ENCODE measurements at places on chromosomes 7 and 10.

- DNase-seq = no peak
Measured at GRCh38 chr7:16803881-16804673, 722 bp downstream of the AGR2 start.

GRCh38 chr10:15182540-15183207, 14.2 kb upstream of the NMT2 start:
- DNase-seq = no peak

GRCh38 chr7:132002343-132002968, 446.0 kb upstream of the PODXL start:
- DNase-seq = peak; percentile 2

DNA sequence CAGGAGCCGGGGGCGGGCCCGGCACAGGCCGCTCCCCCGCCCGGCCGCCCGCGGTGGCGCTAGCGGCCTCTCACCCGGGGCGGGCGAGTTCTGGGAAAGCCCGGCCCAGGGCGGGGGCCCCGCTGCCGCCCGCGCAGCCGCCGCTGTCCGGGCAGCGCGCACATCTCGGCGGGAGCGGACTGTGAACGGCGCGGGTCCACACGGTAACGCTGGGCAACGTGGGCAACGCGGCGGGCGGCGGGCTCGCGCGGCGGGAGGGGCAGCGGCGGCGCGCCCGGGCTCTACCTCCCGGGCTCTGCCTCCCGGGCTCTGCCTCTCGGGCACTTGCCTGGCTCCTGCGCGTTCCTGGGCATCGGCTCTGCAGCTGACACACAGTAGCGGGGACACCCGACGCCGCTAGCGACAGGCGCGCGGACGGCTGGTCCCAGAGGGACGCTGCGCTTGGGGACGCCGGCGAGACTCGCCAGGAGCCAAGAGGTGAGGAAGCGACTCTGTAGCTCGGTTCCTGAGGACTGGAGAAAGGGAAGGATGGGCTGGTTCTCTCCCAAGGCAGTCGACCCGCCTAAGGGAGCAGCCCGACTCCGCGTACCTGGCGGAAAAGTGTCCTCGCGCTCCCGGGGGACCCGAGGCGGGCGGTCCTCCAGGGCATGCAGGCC, at the start of gene PLCE1:
Gene PLCE1, plus strand, starts transcription at position 150 of the 656 bp plus-strand sequence. CDS start 37,116 bp downstream, outside the sequence.
- no peak for DNase-seq

DNA sequence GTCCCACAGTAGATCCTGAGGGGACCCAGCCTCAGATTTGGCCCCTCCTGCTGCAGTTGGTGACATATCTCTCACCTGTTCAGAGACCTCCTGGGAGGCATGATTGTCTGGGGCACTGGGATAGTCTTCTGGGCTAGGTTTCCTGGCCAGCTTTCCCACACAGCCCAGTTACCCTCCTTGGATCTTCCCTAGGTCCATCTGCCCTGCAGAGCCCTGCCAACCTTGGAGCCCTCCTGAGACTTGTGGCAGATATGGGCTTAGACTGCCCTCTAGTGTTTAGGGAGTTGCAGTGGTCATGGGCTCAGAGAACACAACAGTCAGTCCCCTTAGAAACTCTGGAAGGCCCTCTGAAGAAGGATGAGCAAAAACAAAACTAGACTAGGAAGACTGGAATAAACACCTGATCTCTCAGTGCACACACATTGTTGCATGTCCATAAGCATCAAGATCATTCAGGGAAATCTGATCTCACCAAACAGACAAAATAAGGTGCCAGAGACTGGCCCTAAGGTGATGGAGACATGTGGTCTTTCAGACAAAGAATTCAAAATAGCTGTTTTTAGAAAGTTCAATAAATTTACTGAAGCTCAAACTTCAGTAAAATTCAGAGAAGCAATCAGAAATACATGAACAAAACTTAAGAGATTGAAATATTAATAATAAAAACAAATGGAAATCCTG, 324.6 kb downstream of the ATRNL1 start:
- DNase-seq = peak; percentile 4

DNA sequence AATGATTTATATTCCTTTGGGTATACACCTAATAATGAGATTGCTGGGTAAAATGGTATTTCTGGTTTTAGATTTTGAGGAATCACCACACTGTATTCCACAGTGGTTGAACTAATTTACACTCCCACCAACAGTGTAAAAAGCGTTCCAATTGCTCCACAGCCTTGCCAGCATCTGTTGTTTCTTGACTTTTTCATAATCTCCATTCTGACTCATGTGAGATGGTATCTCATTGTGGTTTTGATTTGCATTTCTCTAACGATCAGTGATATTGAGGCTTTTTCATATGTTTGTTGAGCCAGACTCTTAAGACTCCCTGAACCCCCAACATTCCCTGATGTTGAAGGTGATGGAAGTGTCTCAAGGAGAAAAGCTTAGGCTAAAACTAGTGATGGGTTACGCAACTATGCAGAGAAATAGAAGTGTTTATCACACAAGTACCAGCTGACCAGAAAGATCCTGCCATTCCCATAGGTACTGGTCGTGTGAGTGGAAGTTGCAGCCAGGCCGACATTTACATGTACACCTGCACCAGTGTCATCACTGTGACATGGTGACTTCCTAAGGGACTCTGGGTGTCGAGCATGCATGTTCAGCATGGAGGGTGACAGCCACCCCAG, 711.2 kb upstream of the NRP1 start:
- no peak for DNase-seq

DNA sequence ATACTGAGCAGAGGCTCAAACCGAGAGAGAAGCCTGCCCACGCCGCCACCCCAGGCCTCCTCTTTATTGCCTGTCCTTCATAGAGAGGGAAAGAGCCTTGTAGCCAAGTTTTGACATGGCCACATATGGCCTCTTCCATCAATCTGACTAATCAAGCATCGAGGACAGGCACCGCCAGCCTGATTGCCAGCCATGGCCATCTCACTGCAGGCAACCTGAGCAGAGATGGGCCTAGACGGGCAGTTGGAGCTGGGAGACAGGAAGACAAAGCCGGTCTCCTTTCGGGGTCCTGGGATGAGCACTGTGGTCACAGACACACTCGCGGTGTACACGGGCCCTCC, 67.2 kb downstream of the EBF3 start:
- DNase-seq = no peak

- DNase-seq = no peak
Measured at GRCh38 chr7:130953196-130953595, 219.2 kb upstream of the KLF14 start.

DNA sequence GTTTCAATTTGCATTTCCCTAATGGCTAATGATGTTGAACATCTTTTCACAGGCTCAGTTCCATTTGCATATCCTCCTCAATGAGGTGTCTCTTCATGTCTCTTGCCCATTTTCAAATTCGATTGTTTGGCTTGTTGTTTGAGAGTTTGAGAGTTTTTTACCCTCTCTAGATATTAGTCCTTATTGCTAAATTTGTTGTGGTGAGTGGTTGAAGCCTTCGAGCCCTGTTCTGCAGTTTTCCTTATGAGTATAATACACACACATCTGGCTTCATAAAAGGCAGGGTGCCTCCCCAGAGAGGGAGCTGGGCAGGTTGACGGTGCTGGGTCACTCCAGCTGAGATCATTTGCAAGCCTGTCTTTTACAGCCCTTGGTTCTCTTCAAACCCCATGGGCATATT, 65.1 kb downstream of the RGS10 start:
- no peak for DNase-seq

DNA sequence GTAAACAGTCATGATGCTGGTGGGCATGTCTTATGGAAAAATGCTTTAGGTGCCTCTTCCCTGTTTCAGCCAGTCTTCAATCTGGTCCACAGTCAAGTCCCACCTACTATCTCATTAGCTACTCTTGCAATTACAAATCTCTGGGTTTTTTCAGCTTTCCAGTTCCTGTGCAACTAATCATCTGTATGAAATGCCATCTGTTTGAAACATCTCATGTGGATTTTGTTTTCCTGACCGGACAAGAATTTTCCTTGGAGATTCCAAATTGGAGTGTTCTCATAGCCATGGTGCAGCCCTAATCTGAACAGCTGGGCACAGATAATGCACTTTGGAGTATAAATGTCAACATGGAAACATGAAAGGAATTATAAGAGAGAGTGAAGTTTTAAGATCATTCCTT, 41.3 kb upstream of the CALN1 start:
- no peak for DNase-seq

DNA sequence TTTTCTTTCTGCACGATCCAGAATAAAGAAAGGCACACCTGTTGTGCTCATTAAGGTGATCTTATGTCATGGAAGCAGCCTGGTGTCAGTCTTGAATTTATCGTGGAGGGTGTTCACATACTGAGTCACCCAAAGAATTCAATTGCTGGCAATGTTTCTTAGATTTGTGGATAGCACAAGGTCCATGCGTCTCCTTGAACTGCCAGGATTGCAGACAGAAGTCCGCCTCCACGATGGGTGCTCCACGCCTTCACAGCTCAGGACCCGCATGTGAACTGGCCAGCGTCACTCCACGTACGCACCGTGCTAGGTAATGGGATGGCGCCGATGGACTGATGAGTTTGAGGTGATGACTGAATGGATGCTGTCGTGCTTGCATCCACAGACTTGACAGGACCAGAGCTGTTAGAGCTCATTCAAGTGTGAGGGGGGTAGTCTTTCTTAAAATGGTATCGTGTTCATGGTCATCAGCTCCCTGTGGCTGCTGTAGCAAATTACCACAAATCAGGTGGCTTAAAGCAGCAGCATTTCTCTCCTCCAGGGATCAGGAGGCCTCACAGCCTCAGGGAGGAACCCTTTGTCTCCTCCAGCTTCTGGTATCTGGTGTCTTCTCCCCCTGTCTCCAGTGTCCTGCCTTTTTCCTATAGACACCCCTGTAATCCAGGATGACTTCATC, 65.4 kb upstream of the DNAJB6 start:
- DNase-seq = no peak

- no peak for DNase-seq
Measured at GRCh38 chr7:11726794-11727155, 105.2 kb downstream of the THSD7A start.

DNA sequence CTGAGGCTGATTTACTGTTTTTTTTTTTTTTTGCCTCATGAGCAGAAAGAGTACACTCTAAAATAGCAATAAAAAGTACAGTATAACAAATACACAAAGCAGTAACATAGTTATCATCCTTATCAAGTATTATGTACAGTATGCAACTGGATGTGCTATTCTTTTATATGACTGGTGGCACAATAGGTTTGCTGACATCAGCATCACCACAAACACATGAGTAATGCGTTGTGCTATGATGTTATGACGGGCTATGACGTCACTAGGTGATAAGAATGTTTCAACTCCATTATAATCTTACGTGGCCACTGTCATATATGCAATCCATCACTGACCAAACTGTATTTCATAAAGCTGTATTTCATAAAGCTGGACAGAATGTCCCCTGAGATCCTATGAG, 189.2 kb upstream of the GLI3 start:
- no peak for DNase-seq

Data from NCI-H524 treated with DMSO at 0.1 percent for 48 hours (cell line).